ENCODE measurements at places on chromosomes 7 and 10. TPM values are rescaled to one million over a fixed set of nuclear protein-coding genes. Genes with fewer than 3 reads are reported as not detected.

DNA sequence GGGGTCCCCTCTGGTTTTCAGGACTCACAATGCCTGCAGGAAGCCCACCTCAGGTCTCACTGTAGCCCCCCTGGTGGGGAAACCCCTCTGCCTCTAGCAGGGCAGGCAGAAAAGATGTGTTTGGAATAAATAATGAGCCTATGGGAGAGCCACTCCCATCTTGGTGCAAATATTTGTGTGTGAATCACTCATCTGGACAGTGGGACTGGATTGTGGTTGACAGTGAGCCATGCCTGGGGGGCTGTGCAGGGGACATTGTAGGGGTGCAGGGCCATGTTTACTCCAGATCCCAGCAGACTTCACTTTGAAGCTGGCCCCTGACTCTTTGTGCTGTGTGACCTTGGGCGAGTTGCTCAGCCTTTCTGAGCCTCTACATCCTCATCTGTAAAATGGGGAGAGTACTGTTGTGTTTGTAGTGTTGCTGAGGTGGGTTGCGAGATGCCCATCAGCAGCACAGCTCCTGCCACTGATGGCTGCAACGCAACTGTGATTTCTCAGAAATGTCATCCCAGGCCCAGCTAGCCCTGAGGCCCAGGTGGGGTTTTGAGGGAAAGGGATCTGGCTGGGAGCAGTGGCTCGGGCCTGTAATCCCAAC, 20.7 kb downstream of the GTF2IRD1 start:
- H3K36me3 ChIP-seq, result no peaks in the 10 kb centered on the region
- no peak overlapping the region for H3K27ac ChIP-seq
- DNase-seq, result no peak
- H3K4me1 ChIP-seq, result peaks cover 5% of the 10 kb centered on the region

GRCh38 chr10:79482304-79482703, 30.0 kb upstream of the EIF5AL1 start:
- H3K4me1 ChIP-seq, result peaks cover 11% of the 10 kb centered on the region
- H3K27me3 ChIP-seq, result peaks cover 3% of the 10 kb centered on the region
- no peaks in the 10 kb centered on the region for H3K36me3 ChIP-seq
- DNase-seq, result no peak
- no peak overlapping the region for H3K27ac ChIP-seq

DNA sequence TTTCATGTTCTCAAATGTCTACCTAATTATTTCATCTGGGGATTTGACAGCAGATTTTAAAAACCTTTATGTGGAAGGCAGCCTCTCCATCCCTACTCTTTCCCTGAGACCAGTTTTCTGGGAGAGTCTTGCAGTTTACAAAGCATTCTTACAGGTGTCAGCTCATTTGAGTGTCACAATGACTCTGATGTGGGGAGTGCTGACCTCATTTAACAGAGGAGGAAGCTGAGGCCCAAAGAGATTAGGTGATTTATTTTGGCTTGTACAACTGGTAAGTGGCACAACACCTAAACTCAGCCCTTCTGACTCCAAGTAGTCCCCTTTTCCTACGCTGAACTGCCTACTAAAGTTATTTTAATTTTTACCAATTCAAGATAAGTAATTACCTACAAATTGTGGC, 33.3 kb upstream of the MAT1A start:
- no peaks in the 10 kb centered on the region for H3K27me3 ChIP-seq
- no peaks in the 10 kb centered on the region for H3K36me3 ChIP-seq
- H3K4me1 ChIP-seq, result peaks cover 16% of the 10 kb centered on the region
- no peak overlapping the region for H3K4me3 ChIP-seq
- DNase-seq, result peak; percentile 16

- H3K27me3 ChIP-seq, result no peaks in the 10 kb centered on the region
- H3K4me3 ChIP-seq, result no peak overlapping the region
- H3K36me3 ChIP-seq, result no peaks in the 10 kb centered on the region
These were observed 270.1 kb upstream of the FZD1 start for GRCh38 chr7:90994121-90994520.

- no peak overlapping the region for H3K27ac ChIP-seq
- DNase-seq, result no peak
- no peaks in the 10 kb centered on the region for H3K36me3 ChIP-seq
- H3K4me3 ChIP-seq, result no peak overlapping the region
These were observed 36.5 kb downstream of the COL1A2 start for GRCh38 chr7:94431176-94431575.

GRCh38 chr10:128642502-128642901, 516.3 kb upstream of the MKI67 start:
- H3K4me1 ChIP-seq, result no peaks in the 10 kb centered on the region
- H3K27ac ChIP-seq, result no peak overlapping the region
- no peak overlapping the region for H3K4me3 ChIP-seq
- no peak for DNase-seq
- H3K36me3 ChIP-seq, result peaks cover 4% of the 10 kb centered on the region

NACAD gene
- total RNA-seq, result 0.39 TPM

All from neural progenitor cell (in vitro differentiated cells).